Esophagus muscularis mucosa (tissue), 4 donors: ENCODE measurements at places on chromosomes 1 and 21.

GRCh38 chr1:180915426-180915965 lies 2.8 kb downstream of the KIAA1614 start:
- no peak for DNase-seq

DNA sequence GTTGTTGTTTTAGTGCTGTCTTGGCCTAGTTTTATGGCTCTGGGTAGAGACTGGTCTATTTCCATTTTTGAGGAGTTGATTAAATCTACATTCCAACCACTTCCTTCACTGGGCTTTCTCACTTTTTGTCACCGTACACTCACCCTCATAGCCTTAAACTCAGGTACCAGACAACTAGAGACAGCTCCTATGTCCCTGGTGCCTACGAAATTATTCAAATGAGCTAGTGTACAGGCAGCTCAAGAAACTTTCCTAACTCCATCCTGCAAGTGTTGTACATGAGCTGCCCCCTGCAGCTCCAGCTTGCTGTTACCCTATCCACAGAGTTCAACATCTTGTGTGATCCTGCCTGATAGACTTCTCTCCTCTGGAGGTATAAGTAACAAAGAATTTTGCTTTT lies 704.8 kb upstream of the RGS18 start:
- no peak for DNase-seq

DNA sequence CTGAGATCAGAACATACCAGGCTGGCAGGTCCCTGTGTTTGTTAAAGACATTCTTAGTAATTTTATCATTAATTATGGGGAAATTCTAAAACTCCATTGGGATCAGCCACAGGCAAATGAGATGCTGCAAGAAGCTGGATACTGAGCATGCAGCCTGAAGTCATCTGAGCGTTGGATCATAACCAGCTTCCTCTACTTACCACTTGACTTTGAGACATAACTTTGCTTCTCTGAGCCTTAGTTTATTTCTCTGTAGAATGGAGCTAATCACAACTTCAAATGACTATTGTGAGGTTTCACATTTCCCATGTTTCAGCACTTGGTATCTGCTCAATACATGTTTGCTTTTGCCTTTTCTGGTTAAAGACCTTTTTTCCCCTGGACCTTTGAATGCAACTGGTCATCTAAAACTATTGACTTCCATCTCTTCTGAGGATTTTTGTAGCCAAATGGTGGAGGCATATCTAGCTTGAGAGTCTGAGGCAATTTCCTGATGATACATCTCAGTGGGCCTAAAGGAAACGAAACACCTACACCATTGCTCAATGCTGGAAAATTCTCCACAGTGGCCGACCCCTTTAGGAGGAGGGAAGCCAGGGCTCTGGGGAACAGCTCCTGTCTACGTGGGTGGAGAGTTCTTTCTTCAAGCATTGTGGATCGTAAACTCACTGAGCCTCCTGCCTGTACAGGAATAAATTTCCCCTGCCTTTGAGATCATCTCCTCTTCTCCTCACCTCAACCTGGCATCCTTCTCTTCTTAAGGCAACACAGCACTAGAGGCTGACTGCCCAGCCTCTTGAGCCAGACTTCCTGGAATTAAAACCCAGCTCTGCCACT lies 109.1 kb upstream of the HOOK1 start:
- DNase-seq, result no peak

DNA sequence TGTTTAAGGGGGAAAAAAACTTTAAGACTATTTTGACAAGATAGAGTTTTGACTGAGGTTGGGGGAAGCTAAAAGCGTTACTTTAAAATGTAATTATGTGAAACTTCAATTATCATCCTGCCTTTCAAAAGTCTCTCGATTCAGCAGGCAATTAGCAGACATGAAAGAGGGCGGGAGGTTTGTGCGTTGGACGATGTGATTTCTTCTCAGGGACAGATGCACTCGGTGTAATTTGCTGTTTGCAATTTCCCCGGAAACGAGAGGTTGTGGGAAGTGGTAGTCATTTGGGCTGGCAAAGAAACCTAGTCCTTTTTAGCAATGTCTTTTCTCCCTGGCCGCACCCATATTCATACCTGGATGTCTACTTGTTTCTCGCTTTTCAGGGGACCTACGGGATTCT lies 27.1 kb downstream of the KAZN start:
- DNase-seq, result no peak

DNA sequence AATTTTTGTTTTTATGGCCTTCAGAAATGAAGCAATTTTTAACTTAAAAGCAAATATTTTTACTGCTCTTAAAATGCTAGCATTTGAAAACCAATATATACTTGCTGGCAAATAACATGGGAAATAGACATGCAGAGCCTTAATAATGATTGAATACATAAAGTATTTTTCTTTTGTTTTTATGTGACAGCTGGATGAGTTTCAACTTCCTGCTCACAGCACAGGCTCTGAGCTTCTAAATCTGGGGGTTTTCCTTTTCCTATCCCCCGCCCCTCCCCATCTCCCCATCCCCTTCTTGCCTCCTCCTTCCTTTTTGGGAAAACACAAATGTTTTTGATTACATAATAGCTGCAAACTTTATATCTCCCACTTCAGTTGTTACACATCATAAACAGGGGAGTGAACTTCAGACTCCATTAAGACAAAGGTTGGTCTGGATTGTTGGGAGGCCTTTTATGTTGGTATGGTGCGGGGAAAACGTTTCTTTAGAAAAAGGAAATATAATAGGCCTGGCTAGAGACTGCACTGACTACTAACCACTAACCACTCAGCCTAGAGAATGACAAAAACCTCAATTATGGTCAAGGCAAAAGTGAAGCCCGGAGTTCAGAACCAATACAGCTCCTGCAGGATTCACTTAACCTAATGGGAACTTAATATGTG lies 116.1 kb upstream of the GORAB start:
- DNase-seq, result no peak

- no peak for DNase-seq
These were observed 62.3 kb upstream of the FMN2 start for GRCh38 chr1:240029418-240029817.

DNA sequence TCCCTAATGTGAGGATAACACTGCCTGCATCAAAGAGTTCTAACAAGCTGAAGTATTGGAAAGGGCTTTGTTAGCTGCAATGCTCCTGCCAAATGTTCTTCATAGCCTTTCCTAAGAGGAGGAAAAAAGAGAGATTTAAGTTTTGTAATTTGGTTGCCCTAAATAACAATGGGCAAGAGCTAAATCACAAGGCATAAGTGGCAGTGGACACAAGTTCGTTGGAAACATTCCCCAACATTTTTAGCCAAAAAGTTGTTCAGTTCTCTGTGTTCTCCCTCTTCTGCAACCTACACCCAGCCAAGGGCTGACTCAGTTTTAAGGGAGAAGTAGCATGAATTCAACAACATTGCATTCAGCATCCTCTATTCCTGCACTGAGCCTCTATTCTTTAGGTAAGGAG lies 2.6 kb upstream of the UQCRHL start:
- DNase-seq, result no peak

DNA sequence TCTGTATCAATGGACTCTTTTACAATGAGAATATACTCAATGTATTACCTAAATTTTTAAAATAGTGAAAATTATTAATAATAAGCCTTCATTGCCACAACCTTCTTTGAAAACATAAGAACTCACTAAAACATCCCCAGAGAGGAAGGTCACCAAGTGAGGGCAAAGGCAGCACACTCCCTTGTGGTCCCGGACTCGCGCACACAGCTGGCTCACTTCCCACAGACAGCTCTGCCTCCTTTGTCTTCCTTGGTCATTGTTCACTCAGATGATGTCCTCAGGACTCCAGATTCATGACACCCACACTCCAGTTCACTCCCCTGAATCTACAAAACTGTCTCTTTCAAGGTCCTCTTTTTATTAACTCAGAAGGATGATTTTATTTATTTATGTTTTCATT lies 19.2 kb upstream of the UBR4 start:
- DNase-seq, result no peak

- DNase-seq, result no peak
These were observed 19.2 kb upstream of the GUCA2B start for GRCh38 chr1:42133809-42134526.

DNA sequence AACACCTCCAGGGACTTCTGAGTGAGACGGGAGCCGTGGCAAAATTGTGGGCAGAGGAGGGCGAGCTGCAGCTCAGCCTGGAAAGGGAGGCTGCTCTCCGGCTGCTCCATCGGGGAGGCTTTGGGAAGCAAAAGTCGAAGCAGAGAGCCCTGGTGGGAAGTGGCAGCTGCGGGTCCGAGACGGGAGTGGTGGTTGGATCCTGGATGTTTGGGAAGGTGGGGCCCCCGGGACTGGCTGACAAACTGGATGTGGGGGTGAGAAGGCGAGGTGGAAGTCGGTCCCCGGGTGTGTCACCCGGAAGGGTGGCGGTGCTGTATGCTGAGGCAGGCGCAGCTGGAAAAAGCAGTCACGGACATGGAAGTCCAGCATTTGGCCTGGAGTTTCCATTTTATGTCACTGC lies 52.1 kb downstream of the KCNAB2 start:
- DNase-seq, result no peak

GRCh38 chr1:5991381-5992025 lies 722 bp downstream of the NPHP4 start:
- DNase-seq, result no peak

GRCh38 chr1:158203693-158204457 lies 23.2 kb downstream of the CD1D start:
- DNase-seq, result no peak

DNA sequence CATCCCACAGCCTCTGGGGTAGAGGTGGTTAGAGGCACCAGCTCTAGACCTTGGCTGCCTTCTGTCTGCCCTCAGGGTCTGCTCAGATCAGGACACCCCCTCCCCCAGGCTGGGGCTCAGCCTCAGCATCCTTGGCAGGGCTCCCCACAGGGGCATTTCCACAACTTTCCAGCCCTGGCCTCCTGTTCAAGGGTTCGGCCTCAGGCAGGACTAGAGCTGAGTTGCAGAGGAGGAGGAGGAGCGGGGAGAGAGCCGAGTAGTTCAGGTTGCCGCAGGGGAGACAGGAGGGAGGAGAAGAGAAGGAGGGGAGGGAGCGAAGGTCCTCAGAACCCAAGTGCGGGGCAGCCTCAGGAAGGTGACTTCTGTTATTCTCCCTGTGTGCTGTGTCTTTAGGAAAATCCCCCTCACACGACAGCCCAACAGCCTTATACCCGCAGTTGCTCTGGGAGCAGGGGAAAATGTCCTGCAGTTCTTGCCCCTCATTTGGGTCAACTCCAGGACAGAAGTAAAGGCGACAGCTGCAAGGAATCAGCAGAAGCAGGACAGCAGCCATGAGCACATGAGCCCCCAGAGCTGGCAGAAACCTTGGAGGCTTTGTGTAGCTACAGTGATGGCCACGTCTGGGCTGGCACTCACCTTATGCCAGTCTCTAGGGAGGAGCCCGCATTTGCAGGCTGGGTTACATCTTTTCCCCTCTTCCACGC lies 46.5 kb upstream of the TENT5B start:
- no peak for DNase-seq

GRCh38 chr1:206710460-206710823 lies 25.7 kb downstream of the MAPKAPK2 start:
- no peak for DNase-seq

DNA sequence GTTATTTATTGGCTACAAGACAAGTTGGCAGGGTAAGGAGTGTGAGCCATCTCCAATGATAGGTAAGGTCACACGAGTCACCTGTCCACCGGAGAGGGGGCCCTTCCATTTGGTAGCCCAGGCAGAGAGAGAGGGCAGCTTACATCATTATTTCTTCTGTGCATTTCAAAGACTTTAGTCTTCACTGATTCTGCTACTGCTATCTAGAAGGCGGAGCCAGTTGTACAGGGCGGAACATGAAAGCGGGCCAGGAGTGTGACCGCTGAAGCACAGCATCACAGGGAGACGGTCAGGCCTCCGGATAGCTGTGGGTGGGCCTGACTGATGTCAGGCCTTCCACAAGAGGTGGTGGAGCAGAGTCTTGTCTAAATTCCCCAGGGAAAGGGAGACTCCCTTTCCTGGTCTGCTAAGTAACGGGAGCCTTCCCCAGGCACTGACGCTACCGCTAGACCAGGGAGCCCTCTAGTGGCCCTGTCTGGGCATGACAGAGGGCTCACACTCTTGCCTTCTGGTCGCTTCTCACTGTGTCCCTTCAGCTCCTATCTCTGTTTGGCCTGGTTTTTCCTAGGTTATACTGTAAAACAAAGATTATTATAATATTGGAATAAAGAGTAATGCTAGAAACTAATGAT lies 36.7 kb downstream of the ZNF695 start:
- no peak for DNase-seq

GRCh38 chr1:232184561-232185530 lies 445.1 kb downstream of the SIPA1L2 start:
- DNase-seq, result peak; percentile 81

- no peak for DNase-seq
These were observed 35.5 kb downstream of the RCAN1 start for GRCh38 chr21:34579411-34579810.

DNA sequence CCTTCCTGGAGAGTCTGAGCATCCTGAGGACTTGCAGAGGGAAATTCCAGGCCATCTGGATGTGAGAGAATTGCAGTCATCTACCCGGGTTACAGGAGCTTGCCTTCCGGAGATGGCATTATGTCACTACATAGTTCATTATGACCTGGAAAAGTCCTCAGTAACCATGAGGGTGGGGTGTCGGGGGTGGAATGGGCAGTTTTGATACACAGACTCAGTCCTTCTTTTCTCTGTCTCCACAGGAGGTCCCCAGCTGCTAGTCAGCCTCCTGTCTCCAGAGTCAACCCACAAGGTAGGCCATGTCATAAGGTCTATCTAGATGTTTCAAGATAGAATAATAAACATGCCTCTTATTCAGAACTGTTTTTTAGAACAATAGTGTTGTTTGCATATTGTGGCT lies 268.2 kb upstream of the SGIP1 start:
- DNase-seq, result no peak

- DNase-seq, result no peak
These were observed 355.1 kb downstream of the NPHP4 start for GRCh38 chr1:5637171-5637570.

DNA sequence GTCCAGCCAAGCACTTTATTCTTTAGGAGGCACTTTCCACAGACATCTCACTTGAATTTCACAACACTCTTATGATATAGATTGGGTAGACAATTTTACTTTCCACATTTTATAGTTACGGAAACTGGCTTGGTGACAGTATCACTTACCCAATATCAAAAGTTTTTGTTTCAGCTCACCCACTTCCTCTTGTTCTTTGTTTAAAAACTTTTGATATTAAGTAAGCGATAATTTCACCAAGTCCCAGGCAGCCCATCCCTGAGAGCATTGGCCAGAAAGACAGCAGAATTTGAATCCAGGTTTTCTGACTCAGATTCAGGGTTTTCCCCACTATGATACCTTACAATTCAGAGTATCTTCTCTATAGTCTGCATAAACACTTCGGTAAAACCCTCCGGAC lies 60.0 kb downstream of the LRIG2 start:
- DNase-seq, result no peak
